Fibroblast of the aortic adventitia (primary cell): ENCODE measurements at places on chromosomes 3 and 15.
A peak's percentile ranks its signal among the peaks of the same experiment; 100 is the strongest.

DNA sequence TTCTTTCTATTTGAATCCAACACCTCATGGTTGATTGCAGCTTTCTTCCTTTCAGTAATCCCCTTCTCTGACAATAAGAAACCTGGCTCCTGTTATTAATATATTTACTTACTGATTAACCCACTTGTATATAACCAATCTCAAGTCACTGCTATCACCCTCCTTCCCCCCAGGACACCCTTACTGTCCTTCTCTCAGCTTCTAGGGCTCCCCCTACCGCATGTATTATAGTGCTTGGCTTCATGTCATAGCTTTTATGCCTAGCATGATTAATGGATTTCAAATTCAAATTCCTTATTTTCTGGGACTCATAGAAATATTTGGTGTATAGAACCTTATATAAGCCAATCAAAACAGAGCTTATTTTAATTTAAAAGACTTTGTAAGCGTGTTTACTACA lies 75.7 kb upstream of the BNIP2 start:
- DNase-seq, result no peak

- DNase-seq, result no peak
Observed at GRCh38 chr3:197495999-197496745, 59.6 kb downstream of the BDH1 start.

DNA sequence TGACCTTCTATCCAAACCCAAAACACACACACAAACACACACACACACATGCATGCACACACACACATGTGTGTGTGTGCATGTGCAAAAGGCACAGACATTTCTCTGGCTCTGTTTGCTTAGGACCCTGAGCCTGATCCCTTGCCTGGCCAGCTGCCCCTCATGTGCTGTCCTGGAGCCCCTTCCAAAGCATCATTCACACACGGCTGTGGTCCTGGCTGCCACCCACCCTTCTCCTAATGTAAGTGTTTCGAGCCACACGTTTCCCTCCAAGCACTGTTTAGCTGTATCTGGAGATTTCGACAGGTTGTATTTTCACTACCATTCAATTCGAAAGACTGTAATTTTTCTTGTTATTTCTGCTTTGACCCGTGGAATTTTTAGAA lies 45.8 kb upstream of the KLF13 start:
- DNase-seq, result no peak

DNA sequence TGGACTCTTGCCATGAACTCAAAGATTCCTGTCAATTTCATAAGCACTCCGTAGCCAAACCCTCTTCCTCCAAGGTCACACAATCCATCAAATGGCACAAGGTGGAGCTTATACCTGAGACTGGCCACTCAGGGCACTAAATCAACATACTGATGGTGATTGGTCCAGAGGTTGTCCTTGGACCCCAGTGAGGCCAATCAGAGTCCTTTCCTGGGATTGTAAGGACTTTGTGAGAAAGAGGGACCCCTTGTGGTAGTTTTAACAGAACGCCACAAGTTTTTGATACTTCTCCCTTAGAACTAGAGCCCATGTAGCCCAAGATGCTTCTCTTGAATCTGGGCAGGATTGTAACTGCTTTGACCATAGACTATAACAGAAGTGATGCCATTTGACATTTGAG lies 44.4 kb upstream of the LARS2 start:
- DNase-seq, result peak; percentile 21

DNA sequence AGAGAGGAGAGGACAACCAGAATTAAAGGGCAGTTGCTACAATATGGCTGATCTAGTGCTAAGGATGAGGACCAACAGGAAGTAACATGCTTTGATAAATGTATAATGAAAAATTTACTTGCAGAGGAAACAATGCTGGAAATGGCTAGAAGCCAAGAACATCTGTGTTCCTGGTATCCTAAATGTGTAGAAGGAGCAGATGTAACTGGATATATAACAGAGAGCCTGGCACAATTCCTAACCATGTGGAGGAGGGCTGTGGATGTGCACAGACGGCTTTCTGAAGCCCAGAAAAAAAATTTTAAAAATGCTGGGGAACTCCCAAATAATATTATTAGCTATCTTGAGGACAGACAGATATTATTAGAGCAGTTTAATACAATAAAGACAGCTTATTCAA lies 159.4 kb upstream of the GBE1 start:
- peak; percentile 9 for DNase-seq

- DNase-seq, result no peak
Observed at GRCh38 chr15:98009169-98009568, 48.7 kb downstream of the ARRDC4 start.

DNA sequence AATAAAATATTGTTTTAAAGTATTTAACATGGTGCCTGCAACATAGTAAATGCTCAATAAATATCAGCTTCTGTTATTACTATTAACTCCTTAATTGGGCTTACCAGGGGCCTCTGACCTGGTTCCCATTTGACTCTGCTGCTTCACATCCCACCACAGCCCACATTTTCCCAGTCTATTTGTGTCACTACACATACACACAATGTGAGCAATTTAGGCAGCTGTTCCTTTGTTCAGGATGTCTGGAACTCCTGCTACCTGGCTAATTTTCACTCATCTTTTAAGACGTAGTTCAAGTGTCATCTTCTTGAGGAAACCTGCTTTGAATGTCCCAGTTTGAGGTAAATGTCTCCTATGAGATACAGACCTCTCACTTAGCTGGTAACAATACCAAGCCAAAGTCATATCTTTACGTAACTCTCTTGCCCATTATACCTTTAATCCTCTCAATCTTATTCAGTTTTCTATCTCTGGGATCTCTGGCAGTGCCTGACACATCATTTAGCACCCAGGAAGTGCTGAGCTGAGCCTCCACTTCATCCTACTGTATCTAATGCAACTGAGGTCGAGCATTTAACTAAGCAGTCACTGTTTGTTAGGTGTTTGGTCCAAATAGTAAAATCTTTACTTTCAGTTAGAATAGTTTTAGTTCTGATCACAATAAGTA lies 4.4 kb downstream of the TGFBR2 start:
- DNase-seq, result no peak

DNA sequence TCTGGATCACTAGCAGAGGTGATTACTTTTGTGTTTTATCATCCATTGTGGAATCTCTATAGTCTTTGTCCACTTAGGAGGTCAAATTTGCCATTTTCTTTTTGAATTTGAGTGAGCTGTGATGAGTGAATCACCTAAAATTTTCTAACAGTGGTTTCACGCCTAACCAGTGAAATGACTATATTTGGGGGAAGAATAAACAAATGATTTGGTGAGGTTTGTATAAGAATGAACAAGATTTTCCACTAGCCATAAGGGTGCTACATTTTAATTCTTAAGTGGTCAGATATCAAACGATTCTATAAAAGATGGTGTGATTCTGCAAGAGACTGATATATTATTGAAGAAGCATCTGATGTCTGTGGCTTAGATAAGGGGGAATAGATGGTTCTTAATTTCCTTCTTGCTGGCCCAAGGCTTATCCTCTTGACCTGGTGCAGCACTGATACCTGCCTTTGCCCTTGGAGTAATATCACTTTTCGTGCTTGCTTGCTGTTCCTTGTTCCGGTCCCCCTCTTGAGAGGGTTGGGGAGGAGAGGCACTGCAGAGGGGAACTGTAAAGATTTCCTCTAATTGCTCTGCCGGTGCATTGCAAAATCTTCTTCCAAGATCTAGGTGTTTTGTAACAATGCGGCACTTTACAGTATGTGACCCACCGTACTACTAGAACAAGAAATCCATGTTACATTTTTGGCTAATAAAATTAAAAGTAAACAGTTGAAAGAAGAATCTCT lies 14.5 kb downstream of the C3orf20 start:
- DNase-seq, result no peak

- DNase-seq, result no peak
Observed at GRCh38 chr15:38819387-38819950, 254.9 kb upstream of the RASGRP1 start.

GRCh38 chr15:88911766-88912118 lies 1.4 kb downstream of the MFGE8 start:
- DNase-seq, result no peak

GRCh38 chr3:106135451-106136160 lies 266.8 kb upstream of the CBLB start:
- no peak for DNase-seq

DNA sequence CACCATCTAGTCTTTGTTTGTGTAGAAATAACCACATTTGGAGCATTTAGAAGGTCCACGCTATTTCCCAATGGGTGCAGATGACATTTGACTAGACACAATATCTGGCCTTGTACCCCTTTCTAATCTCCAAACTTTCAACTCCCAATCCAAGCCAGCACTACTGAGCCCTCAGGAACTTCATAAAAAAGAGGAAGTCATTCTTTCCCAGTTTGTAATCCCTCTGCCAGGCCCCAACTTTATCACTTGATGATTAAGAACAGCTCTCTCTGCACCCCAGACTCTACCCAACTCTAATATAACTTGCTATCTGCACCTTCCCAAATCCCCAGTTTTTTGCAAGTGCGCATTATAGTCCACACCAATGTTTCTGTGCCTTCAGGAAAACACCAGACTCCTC lies 170.2 kb downstream of the KCNMB2 start:
- DNase-seq, result no peak

DNA sequence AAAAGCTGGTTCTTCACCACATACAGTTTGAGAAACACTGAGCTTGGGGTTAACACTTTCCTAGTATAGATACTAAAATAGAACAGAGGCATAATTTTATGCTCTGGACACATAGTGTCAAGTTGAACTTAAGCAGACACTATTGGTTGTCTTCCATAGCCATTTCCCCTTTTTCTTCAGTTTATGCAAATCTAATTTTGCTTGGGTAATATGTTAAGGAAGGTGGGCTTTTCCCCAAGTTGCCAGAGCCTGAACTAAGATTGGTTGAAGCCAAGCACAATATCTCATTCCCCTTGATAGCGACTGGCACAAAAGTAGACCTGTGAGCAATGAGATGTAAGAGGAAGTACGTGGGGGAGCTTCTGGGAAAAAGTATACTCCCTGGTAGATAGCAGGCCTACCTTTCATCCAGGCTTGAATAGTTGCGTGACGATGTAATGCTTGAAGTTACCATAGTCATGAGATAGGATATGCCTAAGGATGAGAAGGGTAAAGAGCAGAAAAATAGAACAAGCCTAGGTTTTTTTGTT lies 4.5 kb upstream of the POPDC2 start:
- DNase-seq, result peak; percentile 68

DNA sequence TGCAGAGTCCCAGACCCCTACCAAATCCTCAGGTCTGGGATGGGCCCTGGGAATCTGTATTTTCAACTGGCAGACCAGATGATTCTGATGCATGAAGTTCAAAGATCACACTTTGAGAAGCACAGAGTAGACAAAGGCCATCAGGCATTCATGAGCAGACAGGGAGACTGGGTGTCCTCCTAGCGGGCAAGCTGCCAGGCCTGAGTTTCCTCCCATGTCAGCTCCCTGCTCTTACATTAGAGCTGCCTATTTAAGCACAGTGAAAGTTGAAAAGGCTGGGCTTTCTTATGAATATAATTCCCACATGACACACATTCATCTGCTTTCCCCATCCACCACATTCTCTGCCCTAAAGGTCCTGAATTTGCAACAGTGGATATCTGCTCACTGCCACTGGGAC lies 14.0 kb downstream of the CAPN3 start:
- no peak for DNase-seq

DNA sequence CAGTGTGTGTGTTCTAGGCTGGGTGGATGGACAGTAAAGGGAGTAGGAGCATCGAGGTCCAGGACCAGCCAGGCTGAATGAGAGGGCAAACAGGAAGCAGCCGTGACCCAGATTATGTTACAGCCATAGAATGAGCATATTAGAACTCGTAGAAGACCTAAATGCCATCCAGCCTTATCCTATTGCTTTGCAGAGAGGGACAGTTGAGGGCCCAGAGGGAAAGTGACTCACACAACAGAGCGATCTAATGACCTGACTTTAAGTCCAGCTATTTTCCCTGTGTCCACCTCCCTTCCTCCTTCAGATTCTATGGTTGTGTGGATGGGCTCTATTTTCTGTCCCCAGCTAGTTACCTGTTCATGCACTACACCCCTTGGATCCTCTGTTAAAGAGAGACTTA lies 634.1 kb upstream of the TBL1XR1 start:
- DNase-seq, result no peak

DNA sequence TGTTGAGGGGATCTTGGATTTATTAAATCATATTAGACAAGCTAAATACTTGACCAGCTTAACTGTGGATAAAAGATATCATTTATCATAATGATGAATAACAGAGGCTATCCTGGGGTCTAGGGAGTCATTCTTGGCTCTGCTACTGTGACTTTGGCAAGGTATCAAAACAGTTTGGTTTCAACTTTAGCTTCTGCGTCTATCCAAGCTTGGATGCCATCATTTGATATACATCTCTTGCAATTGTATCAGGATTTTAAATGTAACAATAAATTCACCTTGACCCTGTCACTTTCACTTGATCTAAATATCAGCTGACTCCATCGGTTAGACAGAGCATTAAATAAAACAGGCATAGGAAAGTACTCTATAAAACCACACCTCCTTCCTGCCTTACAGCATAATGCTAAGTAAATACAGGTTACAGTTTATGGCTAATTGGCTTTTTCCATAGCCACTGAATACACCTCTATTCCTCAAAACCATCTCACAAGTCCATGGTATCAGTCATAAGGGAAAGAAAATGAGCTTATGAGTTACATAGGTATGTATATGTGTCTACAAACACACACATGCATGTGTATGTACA lies 262.9 kb downstream of the CTNNB1 start:
- DNase-seq, result no peak

- DNase-seq, result peak; percentile 12
Observed at GRCh38 chr3:192772240-192772894, 45.0 kb upstream of the FGF12 start.

GRCh38 chr15:80773122-80773551 lies 6.0 kb upstream of the CEMIP start:
- peak; percentile 2 for DNase-seq

DNA sequence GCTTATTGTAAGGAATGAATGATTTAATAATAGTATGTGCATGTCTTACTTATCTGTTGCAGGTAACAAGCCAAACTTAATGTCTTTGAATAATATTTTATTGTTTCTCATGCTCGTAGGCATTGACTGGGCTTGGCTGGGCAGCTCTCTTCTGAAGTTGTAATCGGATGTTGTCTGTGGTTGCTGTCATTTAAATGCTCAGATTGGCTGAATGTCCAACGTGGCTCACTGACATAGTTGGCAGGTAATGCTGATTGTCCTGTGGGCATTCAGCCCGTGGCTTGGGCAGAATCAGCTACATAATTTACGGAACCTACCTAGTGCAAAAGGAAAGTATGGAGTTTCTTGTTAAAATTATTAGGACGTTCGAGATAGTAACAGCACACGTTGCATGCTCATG lies 297.4 kb upstream of the GBE1 start:
- DNase-seq, result no peak

GRCh38 chr3:122217901-122218300 lies 34.4 kb downstream of the CASR start:
- no peak for DNase-seq

DNA sequence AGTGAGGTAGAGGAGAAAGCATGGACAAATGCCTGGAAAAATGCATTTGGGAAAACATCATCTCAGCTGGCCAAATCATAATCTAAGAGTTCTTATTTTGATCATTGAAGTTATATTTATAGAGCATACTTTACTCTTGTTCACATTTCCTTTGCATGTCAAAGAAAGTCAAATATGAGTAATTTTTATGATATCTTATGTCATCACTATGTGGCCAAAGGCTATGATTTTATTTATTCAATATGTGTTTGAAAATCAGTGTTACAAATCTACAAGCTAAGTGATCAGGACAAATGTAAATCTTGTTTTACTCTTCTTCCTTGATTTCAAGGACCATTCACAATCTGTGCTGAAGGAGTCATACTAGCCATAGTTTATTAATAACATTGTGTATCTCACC lies 237.2 kb upstream of the DPH6 start:
- no peak for DNase-seq

- no peak for DNase-seq
Observed at GRCh38 chr3:128182656-128183055, 29.4 kb downstream of the EEFSEC start.

- DNase-seq, result no peak
Observed at GRCh38 chr3:168951368-168951767, 712.1 kb downstream of the MECOM start.
